ENCODE measurements at places on chromosomes 2 and 18.

DNA sequence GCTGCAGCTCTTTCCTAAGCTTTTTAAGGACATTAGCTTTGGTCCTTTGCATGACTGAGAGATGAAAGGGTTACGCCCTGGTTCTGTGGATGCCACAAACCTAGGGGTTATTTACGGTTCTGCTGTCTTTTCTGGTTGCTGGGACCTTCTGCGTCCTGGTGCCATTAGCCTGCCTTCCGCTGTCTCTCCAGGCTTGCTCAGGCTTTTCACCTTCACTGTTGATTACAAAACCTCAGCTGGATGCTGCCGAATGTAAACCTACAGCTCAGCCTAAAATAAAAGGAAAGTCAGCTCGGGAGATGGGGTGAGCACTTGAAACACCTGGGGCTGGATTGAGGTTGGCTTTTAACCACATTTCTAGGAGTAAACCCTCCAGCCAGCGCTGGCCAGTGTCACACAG lies 130.9 kb upstream of the ARHGAP28 start:
- no peak for DNase-seq

DNA sequence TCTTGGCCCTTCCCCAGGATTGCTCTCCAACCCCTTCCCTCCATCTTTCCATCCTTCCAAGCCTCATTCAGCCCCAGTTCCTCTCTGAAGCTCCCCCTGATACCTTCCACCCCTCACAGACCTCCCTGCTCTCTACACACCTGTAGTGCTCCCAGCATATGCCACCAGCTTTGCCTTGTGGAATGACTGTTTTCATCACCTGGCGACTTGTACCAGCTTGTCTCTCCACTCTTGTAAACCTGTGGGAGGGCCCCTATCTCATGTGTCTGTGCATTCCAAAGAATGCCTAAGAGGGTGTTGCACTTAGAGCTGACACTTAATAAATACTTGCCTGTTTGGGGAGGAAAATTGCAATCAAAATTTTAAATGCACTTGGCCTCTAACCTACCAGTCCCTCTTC lies 198.7 kb downstream of the BCL11A start:
- no peak for DNase-seq

DNA sequence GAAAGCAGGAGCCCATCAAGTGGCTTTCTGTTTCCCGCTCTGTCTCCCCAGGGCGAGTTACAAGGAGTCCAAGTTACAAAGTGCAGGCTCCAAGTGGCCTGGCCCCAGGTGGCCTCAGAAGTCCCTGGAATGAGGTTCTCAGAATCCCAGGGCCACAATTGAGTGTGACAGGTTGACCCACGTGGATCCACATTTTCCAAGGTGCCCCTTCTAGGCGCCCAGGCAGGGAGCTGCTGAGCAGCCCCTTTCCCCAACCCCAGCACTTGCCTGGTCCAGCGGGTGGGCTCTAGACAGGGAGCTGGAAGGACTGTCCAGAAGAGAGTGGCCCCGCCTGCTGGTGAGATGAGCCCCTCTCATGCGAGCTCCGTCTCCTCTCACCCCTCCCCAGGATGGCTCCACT lies 253.4 kb downstream of the CYP26B1 start:
- no peak for DNase-seq

DNA sequence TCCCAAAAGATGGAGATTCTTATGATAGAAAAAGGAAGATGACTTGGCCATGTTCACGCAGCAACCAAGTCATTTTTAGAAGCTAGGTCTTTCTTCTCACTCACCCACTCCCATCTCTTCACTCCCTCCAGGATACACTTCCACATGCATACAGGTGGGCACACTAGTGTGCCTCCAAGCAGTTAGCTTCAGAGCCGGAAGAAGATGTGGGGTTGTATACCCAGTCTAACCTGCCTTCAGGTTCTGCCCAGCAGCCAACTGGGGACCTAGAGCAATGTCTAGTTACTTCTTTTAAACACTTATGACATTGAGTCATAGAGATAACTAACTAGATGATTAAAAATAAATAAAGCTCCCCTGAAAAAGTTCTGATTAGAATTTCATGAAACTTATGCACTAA lies 21.8 kb upstream of the TANK start:
- no peak for DNase-seq

DNA sequence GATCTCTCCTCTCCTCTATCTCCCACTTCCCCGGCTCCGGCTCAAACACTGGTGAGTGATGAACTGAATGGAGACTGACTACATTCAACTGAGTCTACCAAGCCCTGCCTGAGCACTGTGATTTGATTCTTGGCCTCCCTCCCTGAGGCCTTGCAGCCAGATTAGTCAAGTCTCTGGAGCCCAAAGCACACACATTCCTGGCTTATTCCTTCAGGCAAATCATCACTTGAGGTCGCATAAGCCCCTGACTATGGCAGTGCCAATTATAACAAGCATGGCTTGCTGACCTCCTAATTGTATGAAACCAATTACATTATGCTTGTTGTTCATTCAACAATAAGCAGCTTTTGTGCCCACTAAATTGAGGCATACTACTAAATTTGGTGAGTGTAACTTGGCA lies 34.6 kb downstream of the EFEMP1 start:
- DNase-seq: no peak

DNA sequence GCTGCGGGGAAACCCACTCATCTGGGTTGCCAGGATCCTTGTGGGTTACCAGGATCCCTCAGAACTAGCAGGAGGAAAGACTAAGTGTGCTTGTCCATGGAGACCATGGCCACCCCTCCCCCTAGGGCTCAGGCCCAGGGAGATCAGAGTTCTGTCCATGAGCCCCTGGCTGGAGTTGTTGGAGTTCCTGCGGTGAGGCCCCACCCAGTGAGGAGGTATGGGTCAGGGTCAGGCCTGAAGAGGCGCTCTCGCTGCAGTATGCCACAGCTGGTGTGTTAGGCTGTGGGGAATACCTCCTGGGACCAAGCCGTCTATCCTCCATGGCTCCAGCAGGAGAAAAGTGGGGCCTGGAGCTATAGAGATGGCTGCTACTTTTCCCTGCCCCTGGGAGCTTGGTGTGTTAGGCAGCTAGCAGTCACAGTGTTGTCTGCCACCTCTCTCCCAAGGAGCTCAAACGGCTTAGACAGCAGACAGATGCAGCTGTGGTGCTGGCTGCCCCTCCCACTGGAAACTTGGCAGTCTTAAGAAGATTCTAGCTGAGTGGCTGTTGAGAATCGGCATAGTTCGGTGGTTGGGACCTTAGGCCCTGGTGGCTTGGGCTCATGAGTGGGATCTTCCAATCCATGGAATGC lies 240.3 kb upstream of the CELF4 start:
- DNase-seq: peak; percentile 8

- DNase-seq: no peak
These were observed 7.3 kb upstream of the PRLH start for GRCh38 chr2:237558961-237559641.

GRCh38 chr2:14536976-14537375 lies 95.5 kb upstream of the LRATD1 start:
- DNase-seq: no peak

All from WERI-Rb-1 (cell line).